ENCODE measurements at places on chromosomes 6 and 20.

DNA sequence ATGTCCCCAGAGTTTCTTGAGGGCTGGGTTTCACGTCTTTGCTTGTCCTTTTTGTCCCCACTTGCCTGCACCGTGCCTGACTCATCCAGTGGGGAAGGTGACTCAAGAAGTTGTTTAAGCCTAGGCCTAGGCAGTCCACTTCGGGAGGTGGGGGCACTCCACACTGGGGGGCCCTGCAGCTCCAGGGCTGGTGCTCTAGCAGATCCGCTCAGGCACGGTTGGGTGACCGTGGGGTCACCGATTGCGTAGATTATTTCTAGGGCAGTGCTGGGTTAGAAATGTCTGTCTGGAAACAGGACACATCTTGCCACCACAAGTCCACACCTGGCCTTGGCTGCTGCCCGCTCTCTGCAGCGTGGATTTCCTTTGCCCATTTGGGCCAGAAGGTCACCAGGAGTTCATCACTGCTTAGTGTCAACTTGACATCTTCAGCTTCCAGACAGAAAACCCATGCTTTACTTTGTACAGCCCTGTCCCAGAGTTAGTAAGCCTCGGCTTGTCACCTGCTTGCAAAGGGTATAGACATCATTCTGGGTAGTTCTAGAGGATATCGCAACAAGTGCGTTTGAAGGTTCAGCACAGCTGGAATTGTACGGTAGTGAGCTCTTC lies 13.6 kb upstream of the C20orf144 start:
- no peak for DNase-seq

GRCh38 chr6:110083875-110084585 lies 95.4 kb downstream of the WASF1 start:
- DNase-seq: no peak

- no peak for DNase-seq
Observed at GRCh38 chr20:56916345-56916622, 287.2 kb downstream of the TFAP2C start.

DNA sequence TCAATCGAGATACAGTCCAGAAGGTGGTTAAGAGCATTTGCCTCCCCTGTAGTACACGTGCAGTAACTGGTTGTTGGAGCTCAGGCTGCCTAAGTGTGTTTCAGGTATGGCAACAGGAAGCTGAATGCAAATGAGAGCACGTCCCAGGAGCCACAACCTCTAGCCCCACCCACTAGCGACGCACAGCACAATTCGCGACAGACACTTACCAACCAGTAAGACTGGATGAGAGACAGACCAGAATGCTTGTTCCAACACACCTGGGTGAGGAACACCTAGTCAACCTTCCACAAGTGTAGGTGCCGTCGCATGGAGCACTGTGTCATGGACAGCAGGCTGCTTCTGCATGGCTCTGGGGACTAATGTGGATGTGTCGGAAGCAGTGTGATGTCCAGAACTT lies 7.2 kb upstream of the SERPINB1 start:
- no peak for DNase-seq

- DNase-seq: no peak
Observed at GRCh38 chr6:145829102-145829501, 14.5 kb upstream of the FBXO30 start.

GRCh38 chr20:37911838-37912281 lies 8.9 kb downstream of the VSTM2L start:
- DNase-seq: no peak

DNA sequence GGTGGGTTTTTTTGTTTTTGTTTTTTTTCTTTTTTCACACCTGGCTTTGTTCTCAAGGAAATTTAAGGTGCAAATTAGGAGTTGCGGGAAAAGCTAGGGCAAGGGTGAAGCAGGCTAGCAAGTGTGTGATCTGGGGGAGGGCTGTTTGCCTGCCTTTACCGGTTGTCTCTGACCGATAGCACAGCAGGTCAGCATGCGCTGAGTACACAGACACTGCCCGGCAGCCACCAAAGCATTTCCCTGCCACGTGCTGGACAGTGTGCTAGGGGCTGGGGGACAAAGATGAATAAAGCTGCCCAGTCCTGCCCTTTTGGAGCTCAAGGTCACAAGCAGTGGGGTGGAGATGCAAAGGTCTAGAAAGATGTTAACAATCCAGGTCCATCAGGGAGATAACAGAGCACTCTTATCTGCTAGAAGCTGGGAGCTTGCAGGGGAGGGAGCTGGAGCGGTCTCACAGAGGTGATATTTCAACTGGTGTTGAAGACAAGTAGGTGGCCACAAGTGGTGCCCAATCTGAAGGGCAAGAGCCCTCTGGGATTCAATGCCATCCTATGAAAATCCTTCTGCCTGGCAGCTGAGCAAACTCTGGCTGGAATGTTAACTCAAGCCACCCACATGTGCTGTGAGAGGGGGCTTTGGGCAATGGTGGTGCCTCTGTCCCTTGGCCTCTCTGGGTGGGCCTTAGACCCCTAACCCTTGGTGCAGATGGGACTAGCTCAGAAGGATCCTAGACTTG lies 24.5 kb downstream of the TTBK1 start:
- DNase-seq: no peak

DNA sequence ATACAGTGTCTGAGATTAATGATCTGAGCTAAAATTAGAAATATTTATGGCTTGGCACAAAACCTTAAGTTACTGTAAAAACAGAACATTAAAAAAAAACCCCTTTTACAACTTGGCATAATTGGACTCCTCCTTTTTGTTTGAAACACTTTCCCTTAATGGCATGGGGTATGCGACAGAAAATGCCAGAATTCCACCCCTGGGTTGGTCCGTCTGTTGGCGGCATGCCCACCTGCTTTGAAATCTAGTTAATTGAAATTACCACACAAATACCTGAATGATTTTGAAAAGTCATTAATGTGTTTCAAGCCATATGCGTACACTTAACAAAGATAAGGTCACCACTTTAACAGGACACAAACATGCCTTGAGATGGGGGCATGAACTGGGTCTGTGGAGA lies 175.1 kb upstream of the FOXQ1 start:
- DNase-seq: no peak

GRCh38 chr20:23235173-23236027 lies 115.2 kb upstream of the NXT1 start:
- peak; percentile 40 for DNase-seq

DNA sequence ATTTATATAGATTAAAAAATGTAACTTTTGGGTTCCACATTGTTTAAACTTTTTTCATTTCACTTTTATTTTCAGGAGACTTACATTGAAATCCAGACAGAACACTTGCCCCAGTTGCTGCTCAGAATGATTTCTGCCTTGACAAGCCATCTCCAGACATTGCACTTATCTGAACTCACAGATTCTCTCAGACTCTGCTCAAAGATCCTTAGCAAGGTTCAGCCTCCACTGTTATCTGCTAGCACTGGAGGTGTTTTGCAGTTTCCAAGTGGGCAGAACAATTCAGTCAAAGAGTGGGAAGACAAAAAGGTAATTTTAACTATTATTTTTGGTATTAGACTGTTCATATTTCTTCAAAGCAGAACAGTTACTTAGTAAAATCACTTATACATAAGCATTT lies 58.0 kb downstream of the DOP1A start:
- no peak for DNase-seq

DNA sequence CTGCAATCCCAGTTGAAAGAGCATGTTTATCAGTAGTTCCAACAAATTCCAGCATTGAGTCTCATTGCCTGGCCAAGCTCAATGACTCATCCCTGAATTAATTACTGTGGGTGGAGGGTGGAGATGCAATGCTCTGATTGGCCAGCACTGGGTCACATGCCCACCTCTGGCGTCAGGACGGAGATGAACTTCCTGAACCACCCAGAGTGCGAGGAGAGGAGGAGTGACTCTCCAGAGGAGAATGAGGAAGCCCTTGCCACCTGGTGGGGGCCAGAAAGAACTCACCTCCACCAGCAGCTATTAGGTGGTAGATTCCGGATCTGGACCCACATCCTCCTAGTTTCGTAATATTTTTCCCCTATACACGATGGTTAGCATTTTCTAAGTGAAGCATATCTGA lies 283.9 kb downstream of the TBC1D7 start:
- DNase-seq: peak; percentile 2

GRCh38 chr6:35894776-35895175 lies 26.1 kb downstream of the SRPK1 start:
- DNase-seq: no peak

DNA sequence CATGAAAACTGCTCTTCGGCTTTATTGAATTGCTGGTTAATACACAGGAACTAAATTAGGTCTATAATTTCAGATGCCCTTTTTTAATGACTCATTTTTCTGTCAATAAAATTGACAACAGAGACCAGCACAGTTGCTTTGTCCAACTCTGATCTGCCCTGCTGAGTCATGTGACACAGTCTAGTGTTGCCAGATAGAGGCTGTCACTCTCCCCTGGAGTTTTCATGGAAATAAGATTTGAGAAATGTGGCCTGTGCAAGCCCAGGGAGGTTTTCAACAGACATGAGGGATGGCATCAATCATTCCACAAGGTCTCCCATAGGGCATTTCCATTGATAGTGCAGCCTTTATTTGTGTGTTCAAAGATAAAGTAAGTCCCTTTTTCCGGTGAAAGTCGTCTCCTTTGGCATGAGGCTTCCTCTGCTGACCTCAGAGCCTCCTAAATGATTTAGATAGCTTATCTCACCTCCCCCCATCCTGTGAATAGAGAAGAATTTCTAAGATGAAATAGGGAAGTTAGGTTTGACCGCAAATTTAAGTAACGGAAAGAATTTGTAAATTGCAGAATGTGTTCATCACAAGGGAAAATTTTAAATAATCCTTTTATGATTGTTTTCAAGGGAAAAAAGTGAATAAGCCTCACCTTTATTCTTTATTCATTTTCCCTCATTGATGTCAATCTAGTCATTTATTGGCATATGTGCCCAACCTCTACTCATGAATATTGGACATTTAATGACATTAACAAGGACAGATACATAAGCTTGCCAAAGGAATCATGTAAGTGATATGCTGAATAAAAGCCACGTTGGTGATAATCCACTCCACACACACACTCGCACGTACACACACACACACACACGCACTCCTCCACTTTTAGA lies 277.7 kb downstream of the ADGB start:
- no peak for DNase-seq

- no peak for DNase-seq
Observed at GRCh38 chr6:139448998-139449610, 74.7 kb upstream of the CITED2 start.

DNA sequence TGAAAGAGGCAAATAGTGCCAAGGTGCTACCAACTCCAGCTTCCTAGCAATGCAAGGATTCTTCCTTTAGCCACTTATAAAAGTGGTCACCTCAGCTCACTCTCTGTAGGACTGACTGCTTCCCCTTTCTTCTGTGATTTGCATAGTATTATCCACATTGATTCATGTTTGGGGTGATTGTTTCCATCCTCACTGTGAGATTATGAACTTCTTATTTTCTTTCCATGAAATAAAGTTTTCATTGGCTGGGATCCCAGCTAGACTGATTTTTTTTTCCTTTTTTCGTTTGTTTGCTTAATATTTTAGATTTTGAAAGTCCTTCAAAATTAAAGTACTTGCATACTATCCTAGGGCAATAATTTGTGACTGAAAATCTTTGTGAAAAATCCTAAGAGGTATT lies 50.5 kb downstream of the EYA4 start:
- DNase-seq: no peak

DNA sequence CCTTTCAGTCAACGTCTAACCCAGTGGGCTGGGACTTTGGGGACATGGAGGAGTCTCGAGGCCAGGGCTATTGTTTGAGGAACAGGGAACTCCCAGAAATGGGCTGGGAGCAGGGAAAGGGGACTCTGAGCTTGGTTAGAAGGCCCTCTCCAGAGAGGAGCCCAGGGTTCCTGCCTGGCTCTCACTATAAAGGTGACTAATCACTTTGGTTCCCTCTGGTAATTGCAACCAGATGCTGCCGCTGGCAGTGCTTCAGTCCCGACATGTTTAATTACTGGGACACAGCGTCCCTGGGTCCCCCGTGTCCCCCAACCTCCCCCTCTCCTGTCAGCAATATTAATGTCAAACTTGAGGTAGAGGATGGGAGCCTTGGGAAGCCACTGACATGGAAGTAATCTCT lies 5.0 kb upstream of the GDF5 start:
- no peak for DNase-seq

- DNase-seq: no peak
Observed at GRCh38 chr20:21832442-21833385, 127.2 kb downstream of the PAX1 start.

GRCh38 chr6:91196729-91197128 lies 609.9 kb upstream of the MAP3K7 start:
- no peak for DNase-seq

DNA sequence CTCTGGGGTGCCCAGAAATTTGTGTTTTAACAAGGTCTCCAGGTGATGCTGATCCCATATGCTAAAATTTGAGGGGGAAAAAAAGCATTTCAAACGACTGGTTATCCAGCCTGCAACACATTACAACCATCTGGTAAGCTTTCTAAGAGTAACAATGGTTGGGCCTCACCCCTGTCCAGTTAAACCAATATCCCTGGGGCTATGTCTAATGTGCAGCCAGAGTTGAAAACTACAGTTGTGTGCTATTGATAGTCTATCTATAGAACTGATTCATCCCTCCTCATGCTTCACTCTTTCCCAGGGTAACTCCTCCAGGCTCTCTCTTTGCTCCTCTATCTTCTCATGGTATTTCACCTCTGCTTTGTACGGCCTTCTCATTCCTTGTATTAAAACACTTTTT lies 458.3 kb downstream of the MMUT start:
- no peak for DNase-seq

DNA sequence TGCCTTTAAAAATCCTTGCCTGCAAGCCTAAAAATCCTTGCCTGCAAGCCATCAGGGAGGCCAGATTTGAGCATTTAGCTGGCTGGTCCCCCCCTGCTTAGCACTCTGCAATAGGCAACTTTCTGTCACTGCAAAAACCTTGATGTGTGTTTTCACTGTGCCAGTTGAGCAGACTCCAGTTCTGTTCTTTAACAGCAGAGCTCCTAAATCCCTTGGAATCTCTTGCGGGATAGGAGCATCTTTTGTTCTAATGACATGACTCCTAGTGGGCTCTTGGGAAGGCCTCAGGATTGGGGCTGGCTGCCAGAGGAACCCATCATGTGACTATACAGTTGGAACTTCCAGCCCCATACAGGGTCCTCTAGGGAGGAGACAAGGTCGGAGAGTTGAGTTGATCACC lies 50.4 kb downstream of the FAM184A start:
- no peak for DNase-seq

DNA sequence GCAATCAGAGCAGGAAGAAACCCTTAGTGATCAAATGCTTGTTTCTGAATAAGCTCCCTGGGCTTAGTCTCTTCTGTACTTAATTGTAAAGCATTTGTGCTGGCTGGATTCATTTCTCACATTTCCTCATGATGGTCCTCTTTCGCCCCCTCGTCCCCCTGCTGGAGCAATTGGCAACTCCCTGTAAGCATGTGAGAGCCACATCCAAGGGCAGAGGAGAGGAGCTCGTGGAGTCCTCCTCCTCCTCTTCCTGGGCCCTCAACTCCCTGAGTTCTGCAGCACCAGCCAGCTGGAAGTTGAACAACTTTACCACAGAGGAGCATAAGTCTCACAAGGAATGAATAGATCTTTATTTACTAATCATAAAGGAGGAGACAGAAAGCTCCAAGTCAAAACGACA lies 12.6 kb downstream of the ANKEF1 start:
- no peak for DNase-seq

GRCh38 chr6:19734061-19734460 lies 103.1 kb upstream of the ID4 start:
- DNase-seq: no peak

- no peak for DNase-seq
Observed at GRCh38 chr6:49264496-49264895, 198.6 kb downstream of the MMUT start.

- no peak for DNase-seq
Observed at GRCh38 chr20:40753472-40753871, 64.4 kb upstream of the MAFB start.

- no peak for DNase-seq
Observed at GRCh38 chr6:136945072-136945471, 23.0 kb downstream of the SLC35D3 start.

GRCh38 chr6:42135722-42136121 lies 6.7 kb downstream of the C6orf132 start:
- no peak for DNase-seq
